NT2/D1 (cell line): ENCODE measurements at places on chromosomes 6 and 20.

GRCh38 chr20:19456595-19457395, 244.4 kb downstream of the SLC24A3 start:
- DNase-seq: no peak

DNA sequence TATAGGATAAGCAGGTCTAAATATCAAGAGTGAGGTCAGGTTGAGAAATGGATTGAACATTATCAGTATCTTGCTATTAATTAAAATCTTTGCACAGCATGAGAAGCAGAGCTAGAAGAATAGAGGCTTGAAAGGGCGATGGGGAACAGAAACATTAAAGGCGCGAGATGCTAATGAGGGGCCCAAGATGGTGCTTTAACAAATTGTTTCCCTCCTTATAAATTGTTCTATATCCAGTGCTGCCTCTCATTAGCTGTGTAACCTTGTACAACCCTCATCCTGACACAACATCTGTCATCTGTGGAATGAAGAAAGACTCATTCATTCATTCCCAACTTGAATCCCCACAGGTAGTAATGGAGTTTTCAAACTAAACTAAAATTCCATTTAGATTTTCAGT, 57.8 kb downstream of the FUT9 start:
- no peak for DNase-seq

- DNase-seq: no peak
Observed at GRCh38 chr6:73030257-73030656, 195.0 kb downstream of the KHDC1L start.

- no peak for DNase-seq
Observed at GRCh38 chr20:24656391-24656790, 187.0 kb downstream of the SYNDIG1 start.

DNA sequence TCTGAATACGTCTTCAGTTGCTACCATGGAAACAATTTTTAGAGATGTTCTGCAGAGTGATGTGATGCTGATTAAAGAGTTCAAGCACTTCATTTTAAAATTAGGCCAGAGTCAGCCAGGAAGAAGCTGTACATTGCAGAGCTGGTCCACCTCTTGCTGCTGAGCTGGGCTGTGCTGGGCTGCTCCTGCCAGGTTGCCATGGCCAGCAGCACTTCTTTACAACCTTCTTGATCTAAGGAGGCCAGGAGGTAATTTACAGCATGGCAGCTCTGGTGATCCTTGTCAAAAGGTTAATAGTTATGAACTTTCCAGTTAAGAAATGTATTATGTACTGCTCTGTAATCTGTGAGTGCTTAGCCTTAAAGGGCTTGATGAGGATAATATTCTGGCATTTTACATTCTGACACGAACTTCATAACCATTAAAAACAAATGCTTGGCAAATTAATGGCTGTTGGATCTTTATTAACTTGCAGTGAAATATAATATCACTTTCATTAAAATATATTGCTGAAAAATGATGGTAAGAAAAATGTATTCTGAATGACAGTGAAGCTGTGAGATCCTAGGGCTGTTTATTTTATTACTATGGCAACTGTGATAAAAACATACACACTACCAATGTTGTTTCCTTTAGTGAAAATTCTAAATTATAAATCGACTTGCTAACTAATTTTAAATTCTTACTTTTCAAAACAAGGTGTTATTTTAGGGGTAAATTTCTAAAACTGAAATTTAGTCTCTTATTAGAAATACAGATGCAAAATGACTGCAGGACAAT, 259.7 kb downstream of the RFPL4B start:
- DNase-seq: no peak

DNA sequence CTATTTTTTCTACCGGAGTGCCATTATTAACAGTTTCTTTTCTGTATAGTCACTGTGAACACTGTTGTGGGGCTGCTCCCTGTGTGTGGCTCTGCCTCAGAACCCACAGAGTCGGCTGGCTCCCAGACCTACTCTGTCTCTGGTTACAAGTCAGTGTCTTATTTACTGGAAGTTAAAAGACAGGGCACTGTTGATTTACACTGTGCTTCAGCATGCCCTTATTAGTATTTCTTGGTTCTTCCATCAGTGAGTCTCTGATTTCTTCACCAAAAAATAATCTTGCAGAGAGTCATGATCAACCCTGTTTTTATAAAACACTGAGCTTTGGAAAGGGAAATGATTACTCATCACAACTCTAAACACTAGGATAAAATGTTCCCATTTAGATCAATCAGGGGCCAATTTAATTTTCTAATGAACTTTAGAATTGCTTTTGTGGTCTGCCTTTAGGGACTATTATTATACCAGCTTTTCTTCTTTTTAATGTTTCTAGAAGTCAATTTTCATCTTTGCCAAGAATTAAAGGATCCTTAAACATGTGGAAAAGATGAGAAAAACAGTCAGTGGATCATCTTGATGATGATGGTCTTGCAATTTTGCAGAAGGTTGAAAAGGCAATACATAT, 92.6 kb downstream of the UTRN start:
- DNase-seq: no peak

DNA sequence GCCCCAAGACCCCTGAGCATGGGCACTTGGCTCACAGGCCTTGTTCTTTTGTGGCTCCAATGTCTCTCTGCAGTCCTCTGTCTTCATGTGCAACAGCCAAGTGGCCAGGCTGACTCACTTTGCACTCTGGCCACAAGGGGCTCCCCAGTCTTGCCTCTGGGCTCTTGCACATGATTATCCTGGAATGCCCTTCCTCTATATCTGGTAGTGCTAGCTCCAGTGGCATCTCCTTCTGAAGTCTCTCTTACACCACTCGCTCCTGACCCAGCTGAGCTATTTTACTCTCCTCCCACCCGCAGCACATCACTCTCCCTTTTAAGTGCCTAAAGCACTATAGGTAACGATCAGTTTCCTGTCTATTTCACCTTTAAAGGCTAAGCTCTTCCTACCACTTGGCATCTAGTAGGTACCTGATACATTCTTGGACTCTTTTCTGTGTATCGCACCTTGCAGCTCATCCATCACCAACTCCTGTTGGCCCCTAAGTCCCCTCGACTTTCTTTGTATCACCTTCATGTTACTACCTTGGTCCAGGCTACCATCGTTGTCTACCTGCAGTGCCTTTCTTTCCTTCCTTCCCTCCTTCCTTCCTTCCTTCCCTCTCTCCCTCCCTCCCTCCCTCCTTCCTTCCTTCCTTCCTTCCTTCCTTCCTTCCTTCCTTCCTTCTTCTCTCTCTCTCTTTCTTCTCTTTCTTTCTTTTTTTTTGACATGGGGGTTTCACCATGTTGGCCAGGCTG, 211.9 kb upstream of the RNF24 start:
- no peak for DNase-seq

DNA sequence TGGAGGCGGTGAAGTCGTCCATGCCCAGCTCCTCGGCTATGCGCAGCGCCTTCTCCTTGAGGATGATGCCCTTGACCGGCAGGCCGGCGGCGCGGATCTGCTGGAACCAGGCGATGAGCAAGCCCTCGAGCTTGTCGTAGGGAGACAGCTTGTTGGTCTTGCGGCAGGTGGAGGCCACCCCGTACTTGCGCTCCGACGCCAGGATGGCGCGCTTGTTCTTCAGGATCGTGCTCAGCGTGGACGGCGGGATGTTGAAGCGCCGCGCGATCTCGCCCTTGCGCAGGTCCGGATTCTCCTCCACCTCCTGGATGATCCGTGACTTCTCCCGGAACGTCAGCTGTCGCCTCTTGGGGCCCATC, 435 bp downstream of the CENPB start:
- no peak for DNase-seq

GRCh38 chr20:48333707-48334106, 494.1 kb downstream of the PREX1 start:
- no peak for DNase-seq

GRCh38 chr20:63553933-63554290, at the start of gene FNDC11:
Gene FNDC11 (plus strand): TSS chr20:63554159. CDS start chr20:63555664, 1,505 bp downstream.
- no peak for DNase-seq

GRCh38 chr6:123105561-123105960, 109.5 kb downstream of the CLVS2 start:
- DNase-seq: no peak

- no peak for DNase-seq
Observed at GRCh38 chr6:168640768-168641167, 199.8 kb downstream of the SMOC2 start.

- DNase-seq: no peak
Observed at GRCh38 chr6:142339113-142339512, 37.3 kb downstream of the ADGRG6 start.

- no peak for DNase-seq
Observed at GRCh38 chr20:60063048-60063451, 104.8 kb downstream of the CDH26 start.

- DNase-seq: no peak
Observed at GRCh38 chr6:12314751-12315150, 24.6 kb downstream of the EDN1 start.
